ENCODE measurements at places on chromosomes 7 and 10.

- DNase-seq: no peak
Measured at GRCh38 chr7:112726076-112726475, 64.1 kb downstream of the TMEM168 start.

GRCh38 chr7:30254248-30254647 lies 30.1 kb upstream of the ZNRF2 start:
- DNase-seq: no peak

GRCh38 chr7:94109556-94109955 lies 105.4 kb upstream of the BET1 start:
- no peak for DNase-seq

- DNase-seq: peak; percentile 53
Measured at GRCh38 chr7:13945670-13946069, 43.8 kb downstream of the ETV1 start.

DNA sequence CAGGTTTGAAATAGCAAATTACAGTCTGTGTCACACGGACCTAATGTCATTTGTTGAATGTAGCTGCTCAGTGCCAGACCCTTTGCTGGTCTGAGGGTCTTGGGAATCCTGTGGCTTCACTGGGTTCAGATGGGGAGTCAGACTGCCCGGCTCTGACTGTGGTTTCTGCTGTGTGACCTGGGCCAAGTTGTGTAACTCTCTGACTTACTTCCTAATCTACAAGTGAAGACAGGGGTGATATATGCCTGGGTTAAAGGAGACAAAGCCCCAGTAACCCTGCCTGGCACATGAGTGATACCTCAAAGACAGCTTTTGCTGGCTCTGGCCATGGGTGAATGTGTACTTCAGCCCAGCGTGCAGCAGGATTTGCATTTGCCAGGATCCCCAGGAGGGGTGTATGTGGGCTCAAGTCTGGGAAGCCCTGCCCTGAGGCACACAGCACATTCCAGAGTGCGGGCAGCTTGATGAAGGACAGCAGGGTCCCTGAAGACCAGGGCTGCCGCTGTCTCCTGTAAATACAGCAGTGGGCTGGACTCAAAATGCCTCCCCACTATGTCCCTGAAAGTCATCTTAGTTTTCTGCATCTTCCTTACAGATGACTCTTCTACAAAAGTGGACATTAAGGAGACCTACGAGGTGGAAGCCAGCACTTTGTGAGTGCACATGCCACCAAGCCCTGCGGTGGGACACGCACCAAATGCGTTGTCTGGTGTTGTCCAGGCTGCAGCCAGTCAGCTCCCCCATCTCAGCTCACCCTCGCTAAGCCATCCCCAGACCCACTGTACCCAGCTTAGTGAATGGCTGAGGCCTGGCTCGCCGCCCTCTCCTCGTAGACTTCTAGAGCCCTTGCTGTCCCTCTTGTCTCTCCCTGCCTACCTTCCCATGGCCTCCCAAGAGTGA lies 16.4 kb downstream of the NACAD start:
- DNase-seq: peak; percentile 68

GRCh38 chr7:139566075-139566474 lies 42.6 kb downstream of the CLEC2L start:
- no peak for DNase-seq

DNA sequence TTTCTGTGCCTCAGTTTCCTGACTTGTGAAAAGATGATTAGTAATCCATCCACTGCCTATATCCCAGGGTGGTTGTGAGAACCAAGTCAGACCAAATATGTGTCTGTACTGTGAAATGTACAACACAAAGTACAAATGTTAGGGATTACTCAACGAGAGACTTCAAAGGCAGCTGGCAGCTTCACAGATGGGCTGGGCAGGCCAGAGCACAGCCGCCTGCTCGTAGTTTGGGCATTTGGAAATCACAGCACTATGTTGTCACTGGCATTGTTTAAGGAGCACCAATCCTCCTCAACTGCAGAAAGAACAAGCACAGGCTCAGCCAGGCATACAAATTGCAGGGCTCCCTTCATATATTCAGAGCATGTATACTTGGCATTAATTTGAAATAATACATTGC lies 64.5 kb upstream of the C10orf90 start:
- no peak for DNase-seq

DNA sequence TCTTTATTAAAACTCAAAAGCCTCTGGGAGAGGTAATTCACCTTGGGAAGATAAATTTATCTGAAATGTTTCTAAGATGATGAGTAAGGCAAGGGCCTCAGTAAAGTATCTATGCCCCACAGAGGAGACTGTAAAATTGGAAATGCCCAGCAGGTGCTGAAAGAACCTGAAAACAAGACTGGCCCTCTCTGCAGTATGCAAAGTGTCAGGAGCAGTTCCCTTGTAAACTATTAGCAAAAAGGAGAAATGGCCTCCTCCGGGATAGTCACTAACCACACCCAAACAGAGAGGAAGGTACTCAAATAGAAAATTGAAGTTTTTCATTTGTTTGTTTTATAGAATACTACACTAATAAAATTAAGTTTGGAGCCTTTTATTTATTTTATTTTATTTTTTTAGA lies 81.2 kb downstream of the FZD1 start:
- no peak for DNase-seq

GRCh38 chr7:73721377-73721817 lies 1.9 kb upstream of the STX1A start:
- no peak for DNase-seq

DNA sequence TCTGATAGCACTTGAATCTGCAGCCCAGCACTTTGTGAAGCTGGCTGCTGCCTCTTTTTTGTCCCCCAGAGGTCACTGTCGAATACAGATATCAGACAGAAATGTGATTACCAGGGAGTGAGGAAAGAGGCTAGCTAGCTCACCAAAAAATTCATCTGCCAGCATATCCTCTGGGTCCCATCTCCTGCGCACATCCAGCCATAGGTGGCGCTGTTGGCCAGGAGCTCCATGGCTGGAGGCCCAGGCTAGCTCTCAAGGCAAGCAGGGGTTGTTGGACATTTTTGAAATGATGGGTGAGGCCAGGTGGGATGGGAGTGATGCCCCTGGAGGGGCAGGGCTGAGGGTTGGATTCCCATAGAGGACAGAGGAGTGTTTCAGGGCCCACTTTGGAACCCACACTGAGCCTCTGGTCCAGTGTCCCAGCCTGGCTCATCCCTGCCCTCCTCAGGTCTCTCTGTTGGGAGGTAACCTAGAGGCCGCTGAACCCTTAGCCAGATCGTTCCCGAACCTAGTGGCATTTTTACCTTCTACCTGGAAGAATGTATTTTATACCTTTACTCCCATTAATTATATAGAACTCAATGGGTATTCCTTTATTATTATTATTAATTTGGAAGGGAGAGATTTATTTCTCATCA lies 14.8 kb downstream of the DPCD start:
- DNase-seq: peak; percentile 95

GRCh38 chr10:13673156-13673555 lies 86.4 kb downstream of the PRPF18 start:
- DNase-seq: no peak

DNA sequence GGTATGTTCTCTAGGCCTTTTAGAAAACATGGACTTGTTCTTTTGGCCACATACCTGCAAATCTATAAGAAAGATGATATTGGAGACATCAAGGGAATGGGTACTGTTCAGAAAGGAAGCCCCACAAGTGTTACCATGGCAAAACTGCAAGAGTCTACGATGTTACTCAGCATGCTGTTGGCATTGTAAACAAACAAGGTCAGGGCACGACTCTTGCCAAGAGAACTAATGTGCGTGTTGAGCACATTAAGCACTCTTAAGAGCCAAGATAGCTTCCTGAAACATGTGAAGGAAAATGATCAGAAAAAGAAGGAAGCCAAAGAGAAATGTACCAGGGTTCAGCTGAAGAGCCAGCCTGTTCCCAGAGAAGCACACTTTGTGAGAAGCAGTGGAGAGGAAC lies 37.1 kb downstream of the SDK1 start:
- DNase-seq: no peak

DNA sequence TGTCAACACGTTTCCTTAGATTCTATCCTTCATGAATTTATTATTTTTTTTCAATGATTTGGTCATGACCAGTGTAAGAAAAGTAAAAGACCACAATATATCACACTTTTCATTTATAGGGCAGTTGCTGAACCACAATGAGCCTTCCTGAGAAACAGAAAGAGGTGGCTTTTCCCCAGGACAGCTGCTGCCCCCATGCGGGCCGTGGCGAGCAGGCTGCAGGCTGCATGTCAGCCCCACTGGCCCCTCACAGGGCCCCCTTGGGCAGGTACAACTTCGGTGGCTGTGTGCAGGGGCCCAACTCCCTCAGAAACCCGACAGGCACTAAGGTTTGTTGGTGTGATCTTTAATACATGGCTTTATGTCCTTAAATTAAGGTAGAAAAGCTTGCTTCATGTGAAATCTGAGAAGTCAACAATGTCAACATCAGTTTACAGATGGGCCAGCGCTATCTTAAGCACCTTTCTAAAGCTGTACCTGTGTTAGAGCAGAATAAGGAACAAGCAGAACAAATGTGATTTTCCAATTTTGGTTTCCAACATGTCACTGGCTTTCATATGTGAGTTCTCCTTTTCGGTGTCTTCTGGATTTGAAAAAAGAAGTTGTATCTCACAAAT lies 10.6 kb downstream of the BEND7 start:
- DNase-seq: no peak

- peak; percentile 76 for DNase-seq
Measured at GRCh38 chr7:91892821-91893340, 12.4 kb upstream of the MTERF1 start.

GRCh38 chr10:70568113-70568512 lies 34.4 kb downstream of the PRF1 start:
- no peak for DNase-seq

GRCh38 chr7:94174956-94175355 lies 170.8 kb upstream of the BET1 start:
- DNase-seq: no peak

- no peak for DNase-seq
Measured at GRCh38 chr7:7474436-7474835, 61.2 kb downstream of the COL28A1 start.

DNA sequence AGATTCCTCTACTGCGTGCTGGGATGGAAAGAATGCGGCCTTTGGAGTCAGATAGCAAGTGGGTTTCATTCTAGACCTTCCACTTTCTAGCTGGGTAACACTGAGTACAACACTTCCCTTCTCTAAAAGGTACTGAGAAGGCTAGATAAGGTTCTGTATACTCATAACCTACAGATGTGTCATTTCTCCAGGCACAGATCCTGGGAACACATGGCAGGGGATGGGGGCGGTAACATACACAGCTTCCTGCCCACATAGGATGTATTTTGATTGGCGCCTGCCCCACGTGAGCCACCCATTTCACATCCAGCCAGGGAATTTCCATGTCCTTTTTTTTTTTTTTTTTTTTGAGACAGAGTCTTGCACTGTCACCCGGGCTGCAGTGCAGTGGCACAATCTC lies 31.8 kb downstream of the KLRG2 start:
- DNase-seq: no peak

DNA sequence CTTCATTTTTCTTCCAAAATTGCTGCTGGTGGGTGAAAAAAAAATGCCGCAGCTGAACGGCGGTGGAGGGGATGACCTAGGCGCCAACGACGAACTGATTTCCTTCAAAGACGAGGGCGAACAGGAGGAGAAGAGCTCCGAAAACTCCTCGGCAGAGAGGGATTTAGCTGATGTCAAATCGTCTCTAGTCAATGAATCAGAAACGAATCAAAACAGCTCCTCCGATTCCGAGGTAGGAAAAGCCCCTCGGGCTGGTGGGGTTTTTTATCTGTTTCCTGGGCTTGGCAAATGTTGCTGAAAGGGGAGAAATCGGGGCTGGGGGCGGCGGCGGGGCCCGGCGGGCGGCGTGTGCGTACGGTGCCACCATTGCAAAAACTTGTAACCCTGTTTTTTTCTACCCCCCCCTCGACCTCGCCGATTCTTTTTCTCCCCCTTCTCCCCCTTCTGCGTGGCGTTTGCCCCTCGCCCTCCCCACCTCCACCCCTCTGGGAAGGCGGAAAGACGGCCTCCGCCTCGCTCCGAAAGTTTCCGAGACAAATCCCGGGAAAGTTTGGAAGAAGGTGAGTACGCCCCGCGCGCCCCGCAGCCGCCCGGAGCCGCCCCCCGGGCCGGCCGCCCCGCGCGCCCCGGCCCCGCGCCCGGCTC lies 789 bp downstream of the TCF7L2 start:
- DNase-seq: no peak

- peak; percentile 48 for DNase-seq
Measured at GRCh38 chr7:1704811-1705738, 35.0 kb downstream of the ELFN1 start.

- DNase-seq: no peak
Measured at GRCh38 chr7:91351374-91351773, 87.1 kb downstream of the FZD1 start.

DNA sequence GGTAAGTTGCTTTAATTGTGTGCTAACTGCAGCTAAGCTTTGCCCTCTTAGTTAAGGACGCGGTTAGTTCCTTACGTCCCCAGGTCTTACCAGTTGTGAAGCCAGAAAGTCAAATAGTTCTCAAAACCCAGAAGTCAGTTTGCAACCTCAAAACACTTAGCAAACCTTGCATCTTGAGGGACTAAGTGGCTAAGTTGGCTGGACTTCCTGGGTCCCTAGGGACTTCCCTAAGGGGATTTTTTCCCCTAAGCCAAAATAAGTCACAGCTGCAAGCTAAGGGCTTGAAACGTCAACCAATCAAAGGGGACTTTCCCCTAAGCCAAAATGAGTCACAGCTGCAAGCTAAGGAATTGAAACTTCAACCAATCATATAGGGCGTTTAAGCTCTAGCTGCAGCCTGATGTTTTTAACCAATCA lies 36.2 kb upstream of the HECW1 start:
- no peak for DNase-seq

DNA sequence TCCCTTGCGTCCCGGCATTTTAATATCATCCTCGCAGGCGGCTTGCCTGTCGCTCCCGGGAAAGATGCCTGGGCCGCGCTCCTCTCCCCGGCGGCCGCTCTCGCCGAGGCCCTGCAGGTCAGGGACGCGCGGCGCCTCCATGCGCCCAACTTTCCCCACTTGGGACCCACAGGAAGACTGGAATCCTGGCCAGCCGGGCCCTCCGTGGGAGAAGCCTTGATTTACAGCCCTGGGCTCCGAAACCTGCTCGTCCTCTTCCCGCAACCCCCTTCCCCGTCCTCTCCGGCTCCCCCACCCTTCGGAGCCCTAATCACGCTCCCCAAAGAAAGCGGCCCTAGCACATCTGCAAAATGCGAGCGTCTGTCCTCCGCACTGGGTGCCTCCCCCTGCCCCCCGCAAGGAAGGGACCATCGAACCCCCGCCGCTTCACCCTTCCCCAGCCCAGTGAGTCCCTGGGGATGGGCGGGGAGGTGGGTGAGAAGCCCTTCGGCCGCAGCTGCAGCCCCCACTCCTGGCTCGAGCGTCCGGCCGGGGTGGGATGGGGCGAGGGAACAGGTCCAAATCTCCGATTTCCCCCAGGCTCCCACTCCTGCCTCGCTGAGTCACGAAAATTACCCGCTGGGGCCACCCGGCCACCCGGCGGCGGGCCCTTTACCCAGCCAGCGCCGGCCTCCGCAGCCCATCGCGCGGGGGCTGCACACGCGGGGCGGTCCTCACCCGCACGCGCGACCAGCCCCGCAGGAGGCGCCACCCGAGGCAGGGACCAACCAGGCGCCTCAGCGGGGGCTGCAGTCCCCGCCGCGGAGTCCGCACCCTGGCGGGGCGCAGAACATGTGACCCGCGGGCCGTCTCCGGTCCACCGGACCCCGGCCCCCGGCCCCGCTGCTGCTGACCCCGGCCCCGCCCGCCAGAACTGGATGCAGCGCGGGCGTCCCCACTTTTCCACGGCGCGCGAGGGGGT lies 695 bp downstream of the HSPA12A start:
- no peak for DNase-seq

Data from islet precursor cell (in vitro differentiated cells).